NCI-H524 (cell line): ENCODE measurements at places on chromosomes 1 and 21.

DNA sequence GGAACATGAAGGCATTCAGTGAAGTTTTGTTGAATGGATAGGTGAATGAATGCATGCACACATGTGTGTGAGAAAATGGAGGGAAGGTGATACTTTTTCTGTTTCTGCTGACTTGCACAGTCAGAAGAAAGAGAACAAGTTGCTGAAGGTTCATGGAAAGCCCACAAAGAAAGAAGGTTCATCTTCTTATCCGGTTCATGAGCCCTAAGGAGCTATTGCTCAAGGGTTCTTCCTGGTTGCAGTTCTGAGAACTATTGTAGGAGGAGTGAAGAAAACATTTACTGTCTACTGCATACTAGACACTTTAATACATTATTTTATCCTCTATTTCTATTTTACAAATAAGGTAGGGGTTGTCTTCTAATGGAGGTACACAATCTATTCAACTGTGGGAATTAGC, 13.4 kb upstream of the NIBAN1 start:
- DNase-seq = no peak

DNA sequence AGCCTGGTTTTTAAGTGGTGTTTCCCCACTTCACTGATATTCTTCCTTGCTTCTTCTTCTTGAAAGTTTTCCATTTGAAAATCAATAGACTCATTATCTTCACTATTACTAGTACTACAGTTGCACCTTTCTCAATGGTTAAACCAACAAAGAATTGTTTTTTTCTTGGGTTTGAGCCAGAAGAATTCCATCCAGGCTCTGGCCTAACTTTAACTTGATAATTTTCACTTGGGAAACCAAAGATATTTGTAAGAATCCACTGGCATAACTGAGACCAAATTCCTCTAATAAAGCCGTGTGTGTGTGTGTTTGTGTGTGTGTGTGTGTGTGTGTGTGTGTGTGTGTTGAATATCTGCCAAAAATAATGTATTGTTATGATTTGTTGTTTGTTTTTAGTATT, 103.2 kb downstream of the SGIP1 start:
- DNase-seq = no peak

DNA sequence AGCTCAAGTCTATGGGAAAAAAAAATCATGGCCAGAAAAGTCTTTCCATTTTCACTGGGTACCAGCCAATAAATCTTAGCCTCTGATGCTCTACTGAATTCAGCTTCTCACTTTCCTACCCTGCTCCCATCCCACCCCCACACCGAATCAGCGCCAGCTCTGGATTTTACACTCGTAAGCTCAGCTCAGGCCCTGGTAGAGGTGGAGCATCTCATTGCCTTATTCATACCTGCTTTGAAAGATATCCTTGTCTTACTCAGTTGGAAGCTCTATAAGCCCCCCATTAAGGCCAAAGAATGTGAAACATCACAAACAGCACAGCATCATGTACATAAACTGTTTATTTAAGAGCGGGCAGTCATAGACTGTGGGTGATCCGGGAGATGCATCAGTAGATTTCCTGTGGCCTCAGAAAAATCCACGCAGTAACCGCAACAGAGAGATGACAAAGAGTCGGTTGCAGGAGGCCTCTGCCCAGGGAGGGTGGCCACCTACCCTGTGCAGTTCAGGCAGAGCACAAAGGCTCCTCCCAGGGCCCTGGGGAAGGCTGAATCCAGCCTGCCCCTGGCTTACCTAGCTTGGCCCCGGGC, 36.4 kb upstream of the ETS2 start:
- no peak for DNase-seq

GRCh38 chr1:203038217-203038741, 12.0 kb downstream of the PPFIA4 start:
- no peak for DNase-seq
